Right atrium auricular region (tissue), 2 donors: ENCODE measurements at places on chromosomes 16 and 17. TPM values are rescaled to one million over a fixed set of nuclear protein-coding genes. Genes with fewer than 3 reads are reported as not detected.

KCNH6 gene
- not detected for total RNA-seq

ACSM5 gene
- total RNA-seq, result 1.7 TPM

GNAO1 gene
- total RNA-seq, result 43.1 TPM

CCDC43 gene
- 18.8 TPM for total RNA-seq

PRR35 gene
- total RNA-seq, result not detected

KRTAP4-3 gene
- not detected for total RNA-seq

ZNHIT3 gene
- 16.4 TPM for total RNA-seq

- H3K4me3 ChIP-seq, result no peak overlapping the region
- H3K27ac ChIP-seq, result no peak overlapping the region
- no peaks in the 10 kb centered on the region for H3K36me3 ChIP-seq
- no peaks in the 10 kb centered on the region for H3K27me3 ChIP-seq
- peaks cover 11% of the 10 kb centered on the region for H3K4me1 ChIP-seq
Measured at GRCh38 chr17:47644324-47644723, 5.4 kb upstream of the KPNB1 start.

DNA sequence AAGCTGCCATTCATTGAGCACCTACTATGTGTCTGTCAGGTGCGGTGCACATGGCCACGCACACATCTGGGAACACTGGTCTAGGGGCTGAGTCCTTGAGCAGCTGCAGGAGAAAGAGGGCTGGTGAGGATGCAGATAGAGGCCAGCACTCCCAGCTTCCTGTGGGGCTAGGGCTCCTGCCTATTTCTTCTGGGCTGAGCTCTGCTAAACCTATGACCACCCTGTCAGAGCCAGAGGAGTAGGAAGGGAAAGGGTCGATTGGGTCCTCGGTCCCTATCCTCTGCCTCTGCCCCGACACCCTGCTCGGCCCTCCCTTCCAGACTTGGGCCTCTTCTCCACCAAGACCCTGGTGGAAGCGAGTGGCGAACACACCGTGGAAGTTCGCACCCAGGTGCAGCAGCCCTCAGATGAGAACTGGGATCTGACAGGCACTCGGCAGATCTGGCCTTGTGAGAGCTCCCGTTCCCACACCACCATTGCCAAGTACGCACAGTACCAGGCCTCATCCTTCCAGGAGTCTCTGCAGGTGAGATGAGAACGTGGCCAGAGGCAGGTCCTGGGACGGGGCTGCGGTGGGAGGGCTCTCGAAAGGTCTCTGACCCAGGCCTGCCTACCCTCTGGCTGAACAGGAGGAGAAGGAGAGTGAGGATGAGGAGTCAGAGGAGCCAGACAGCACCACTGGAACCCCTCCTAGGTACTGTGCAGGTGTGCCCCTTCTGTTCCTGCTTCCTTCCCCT lies 4.0 kb upstream of the TMEM88 start:
- DNase-seq, result no peak
- no peaks in the 10 kb centered on the region for H3K4me1 ChIP-seq
- H3K27ac ChIP-seq, result peak overlapping the region; percentile 11
- H3K36me3 ChIP-seq, result peaks cover 66% of the 10 kb centered on the region

GRCh38 chr16:89200850-89201411 lies 594 bp upstream of the SLC22A31 start:
- H3K4me3 ChIP-seq, result peak overlapping the region; percentile 45
- H3K4me1 ChIP-seq, result no peaks in the 10 kb centered on the region
- no peaks in the 10 kb centered on the region for H3K36me3 ChIP-seq
- no peak overlapping the region for H3K27ac ChIP-seq
- H3K27me3 ChIP-seq, result peaks cover 20% of the 10 kb centered on the region

- no peak overlapping the region for H3K27ac ChIP-seq
- no peaks in the 10 kb centered on the region for H3K36me3 ChIP-seq
- H3K4me3 ChIP-seq, result no peak overlapping the region
- no peaks in the 10 kb centered on the region for H3K27me3 ChIP-seq
- H3K4me1 ChIP-seq, result no peaks in the 10 kb centered on the region
- DNase-seq, result no peak
Measured at GRCh38 chr16:27639561-27640276, 89.8 kb downstream of the KATNIP start.

- no peak overlapping the region for H3K27ac ChIP-seq
- no peaks in the 10 kb centered on the region for H3K36me3 ChIP-seq
- no peak for DNase-seq
- no peak overlapping the region for H3K4me3 ChIP-seq
Measured at GRCh38 chr17:82346342-82347300, 12.4 kb upstream of the TEX19 start.

- H3K36me3 ChIP-seq, result no peaks in the 10 kb centered on the region
- no peak for DNase-seq
- no peaks in the 10 kb centered on the region for H3K27me3 ChIP-seq
- H3K27ac ChIP-seq, result no peak overlapping the region
- peaks cover 21% of the 10 kb centered on the region for H3K4me1 ChIP-seq
Measured at GRCh38 chr16:73011926-73012325, 36.0 kb downstream of the ZFHX3 start.

- no peak for DNase-seq
- no peaks in the 10 kb centered on the region for H3K27me3 ChIP-seq
- peaks cover 22% of the 10 kb centered on the region for H3K4me1 ChIP-seq
- peaks cover 10% of the 10 kb centered on the region for H3K36me3 ChIP-seq
Measured at GRCh38 chr17:1829216-1829591, 498 bp downstream of the SMYD4 start.

- no peaks in the 10 kb centered on the region for H3K27me3 ChIP-seq
- peaks cover 63% of the 10 kb centered on the region for H3K4me1 ChIP-seq
- no peak for DNase-seq
- peak overlapping the region; percentile 68 for H3K4me3 ChIP-seq
- H3K36me3 ChIP-seq, result no peaks in the 10 kb centered on the region
Measured at GRCh38 chr17:82229698-82230608, 1.1 kb downstream of the SLC16A3 start.

GRCh38 chr17:6380915-6381438 lies 53.9 kb downstream of the AIPL1 start:
- H3K27me3 ChIP-seq, result no peaks in the 10 kb centered on the region
- H3K27ac ChIP-seq, result no peak overlapping the region
- H3K4me3 ChIP-seq, result no peak overlapping the region
- DNase-seq, result no peak

- H3K4me3 ChIP-seq, result no peak overlapping the region
- no peak for DNase-seq
- H3K36me3 ChIP-seq, result no peaks in the 10 kb centered on the region
- peaks cover 48% of the 10 kb centered on the region for H3K4me1 ChIP-seq
- H3K27ac ChIP-seq, result no peak overlapping the region
Measured at GRCh38 chr17:57524839-57525568, 220.1 kb downstream of the CCDC182 start.

DNA sequence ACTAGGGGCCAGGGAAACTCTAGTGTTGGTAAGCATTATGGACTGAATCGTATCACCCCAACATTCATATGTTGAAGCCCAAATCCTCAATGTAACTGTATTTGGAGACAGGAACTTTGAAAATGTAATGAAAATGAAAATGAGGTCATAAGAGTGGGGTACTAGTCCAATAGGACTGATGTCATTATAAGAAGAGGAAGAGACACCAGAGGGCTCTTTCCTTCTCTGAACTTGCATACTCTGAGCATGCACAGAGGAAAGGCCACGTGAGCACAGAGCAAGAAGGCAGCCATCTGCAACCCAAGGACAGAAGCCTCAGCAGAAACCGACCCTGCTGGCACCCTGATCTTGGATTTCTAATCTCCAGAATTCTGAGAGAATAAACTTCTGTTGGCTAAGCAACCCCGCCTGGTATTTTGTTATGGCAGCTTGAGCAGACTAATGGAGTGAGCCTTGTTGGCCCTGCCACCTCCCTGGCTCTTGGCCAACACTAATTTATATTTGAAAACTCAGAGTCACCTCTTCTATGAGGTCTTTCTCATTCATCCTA lies 273.4 kb downstream of the NTN1 start:
- H3K4me1 ChIP-seq, result peaks cover 9% of the 10 kb centered on the region
- H3K27me3 ChIP-seq, result no peaks in the 10 kb centered on the region
- no peak for DNase-seq
- no peak overlapping the region for H3K4me3 ChIP-seq

DNA sequence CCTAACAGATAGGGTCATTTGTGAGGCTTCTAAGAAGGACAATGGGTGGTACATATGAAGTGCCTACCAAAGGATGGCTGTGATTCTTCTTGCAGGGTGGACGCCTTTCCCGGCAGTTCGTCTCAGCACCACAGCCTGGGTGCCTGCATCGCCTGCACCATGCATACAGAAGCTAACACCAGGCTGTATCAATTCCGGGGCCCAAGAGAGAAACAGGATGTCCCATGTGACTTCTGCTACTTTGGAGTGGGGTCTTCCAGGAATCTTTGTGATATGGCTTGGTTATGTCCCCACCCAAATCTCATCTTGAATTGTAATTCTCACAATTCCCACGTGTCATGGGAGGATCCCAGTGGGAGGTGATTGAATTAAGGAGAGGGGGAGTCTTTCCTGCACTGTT lies 251.6 kb upstream of the TNRC6C start:
- H3K27me3 ChIP-seq, result no peaks in the 10 kb centered on the region
- no peaks in the 10 kb centered on the region for H3K4me1 ChIP-seq
- no peaks in the 10 kb centered on the region for H3K36me3 ChIP-seq
- no peak for DNase-seq
- H3K27ac ChIP-seq, result no peak overlapping the region

GRCh38 chr17:55420067-55420775 lies 1.4 kb downstream of the MMD start:
- no peak for DNase-seq
- H3K27me3 ChIP-seq, result no peaks in the 10 kb centered on the region
- H3K4me1 ChIP-seq, result no peaks in the 10 kb centered on the region
- H3K36me3 ChIP-seq, result no peaks in the 10 kb centered on the region
- peak overlapping the region; percentile 92 for H3K27ac ChIP-seq
- H3K4me3 ChIP-seq, result peak overlapping the region; percentile 98

- no peak overlapping the region for H3K4me3 ChIP-seq
- H3K4me1 ChIP-seq, result peaks cover 7% of the 10 kb centered on the region
- DNase-seq, result no peak
- no peak overlapping the region for H3K27ac ChIP-seq
- H3K27me3 ChIP-seq, result no peaks in the 10 kb centered on the region
Measured at GRCh38 chr16:2698103-2698870, 16.0 kb downstream of the KCTD5 start.

DNA sequence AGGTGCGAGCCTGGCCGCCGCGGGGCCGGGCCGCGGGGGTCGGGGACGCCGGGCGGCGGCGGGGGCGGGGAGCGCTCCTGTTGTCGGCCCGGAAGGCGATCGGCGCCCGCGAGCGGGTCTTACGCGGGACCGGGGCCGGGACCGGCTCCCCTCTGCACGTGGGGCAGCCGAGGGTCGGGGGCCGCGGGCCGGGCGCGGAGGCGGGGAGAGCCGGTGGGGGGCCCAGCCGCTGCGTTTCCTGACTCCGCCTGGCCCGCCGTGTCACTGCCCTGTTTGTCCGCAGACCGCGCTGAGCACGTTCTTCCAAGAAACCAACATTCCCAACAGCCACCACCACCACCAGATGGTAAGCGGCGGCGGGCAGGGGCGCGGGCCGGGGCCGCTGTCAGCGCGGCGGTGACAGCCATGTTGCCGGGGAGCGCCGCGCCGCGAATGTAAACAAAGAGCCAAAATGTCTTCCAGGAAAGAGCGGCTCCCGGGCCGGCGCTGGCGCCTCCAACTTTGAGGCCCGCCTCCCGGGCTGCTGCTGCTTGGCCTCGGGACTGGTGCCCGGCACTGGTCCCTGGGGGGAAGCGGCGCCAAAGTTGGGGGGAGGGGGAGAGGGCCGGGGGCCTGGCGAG lies 586 bp downstream of the UBALD2 start:
- no peak for DNase-seq
- peak overlapping the region; percentile 95 for H3K27ac ChIP-seq
- peaks cover 61% of the 10 kb centered on the region for H3K4me1 ChIP-seq
- peaks cover 8% of the 10 kb centered on the region for H3K36me3 ChIP-seq

DNA sequence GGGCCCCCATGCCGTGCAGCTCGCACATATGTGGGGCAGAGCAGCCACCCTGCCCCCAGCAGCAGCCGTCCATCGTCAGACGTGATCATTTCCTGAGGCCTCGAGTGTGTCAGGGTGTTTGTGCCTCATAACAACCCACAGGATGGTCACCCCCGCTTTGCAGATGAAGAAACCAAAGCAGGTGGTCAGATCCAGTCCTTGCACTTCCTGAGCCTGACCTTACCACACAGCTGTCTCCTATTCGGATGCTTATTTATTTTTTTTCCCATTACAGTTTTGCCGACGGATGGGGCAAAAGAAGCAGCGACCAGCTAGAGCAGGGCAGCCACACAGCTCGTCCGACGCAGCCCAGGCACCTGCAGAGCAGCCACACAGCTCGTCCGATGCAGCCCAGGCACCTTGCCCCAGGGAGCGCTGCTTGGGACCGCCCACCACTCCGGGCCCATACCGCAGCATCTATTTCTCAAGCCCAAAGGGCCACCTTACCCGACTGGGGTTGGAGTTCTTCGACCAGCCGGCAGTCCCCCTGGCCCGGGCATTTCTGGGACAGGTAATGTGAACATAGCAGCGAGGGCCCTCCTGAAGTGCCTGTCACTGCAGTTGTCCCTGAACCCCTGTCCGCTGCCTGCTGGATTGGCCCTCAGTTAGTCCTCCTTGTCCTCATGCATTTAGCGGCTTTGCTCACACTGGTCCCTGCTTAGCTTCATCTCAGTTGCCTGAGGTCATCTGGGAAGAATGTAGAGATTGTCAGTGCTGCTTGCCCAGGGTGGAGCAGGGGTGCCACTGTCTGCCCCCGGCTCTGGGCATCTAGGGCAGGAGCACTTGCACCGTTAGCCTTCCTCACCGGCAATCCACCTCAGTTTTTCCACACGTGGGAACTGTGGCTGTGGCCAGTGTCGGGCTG lies 1.4 kb downstream of the MPG start:
- peaks cover 10% of the 10 kb centered on the region for H3K36me3 ChIP-seq
- H3K27ac ChIP-seq, result peak overlapping the region; percentile 90
- no peaks in the 10 kb centered on the region for H3K27me3 ChIP-seq
- peaks cover 71% of the 10 kb centered on the region for H3K4me1 ChIP-seq

GRCh38 chr17:32356750-32357149 lies 6.8 kb downstream of the ZNF207 start:
- no peak overlapping the region for H3K27ac ChIP-seq
- no peak for DNase-seq
- no peak overlapping the region for H3K4me3 ChIP-seq
- no peaks in the 10 kb centered on the region for H3K4me1 ChIP-seq
- no peaks in the 10 kb centered on the region for H3K27me3 ChIP-seq
- H3K36me3 ChIP-seq, result peaks cover 77% of the 10 kb centered on the region

- H3K4me3 ChIP-seq, result no peak overlapping the region
- H3K36me3 ChIP-seq, result no peaks in the 10 kb centered on the region
- H3K4me1 ChIP-seq, result no peaks in the 10 kb centered on the region
- H3K27ac ChIP-seq, result no peak overlapping the region
- DNase-seq, result no peak
Measured at GRCh38 chr17:36778448-36778847, 158.8 kb upstream of the LHX1 start.

DNA sequence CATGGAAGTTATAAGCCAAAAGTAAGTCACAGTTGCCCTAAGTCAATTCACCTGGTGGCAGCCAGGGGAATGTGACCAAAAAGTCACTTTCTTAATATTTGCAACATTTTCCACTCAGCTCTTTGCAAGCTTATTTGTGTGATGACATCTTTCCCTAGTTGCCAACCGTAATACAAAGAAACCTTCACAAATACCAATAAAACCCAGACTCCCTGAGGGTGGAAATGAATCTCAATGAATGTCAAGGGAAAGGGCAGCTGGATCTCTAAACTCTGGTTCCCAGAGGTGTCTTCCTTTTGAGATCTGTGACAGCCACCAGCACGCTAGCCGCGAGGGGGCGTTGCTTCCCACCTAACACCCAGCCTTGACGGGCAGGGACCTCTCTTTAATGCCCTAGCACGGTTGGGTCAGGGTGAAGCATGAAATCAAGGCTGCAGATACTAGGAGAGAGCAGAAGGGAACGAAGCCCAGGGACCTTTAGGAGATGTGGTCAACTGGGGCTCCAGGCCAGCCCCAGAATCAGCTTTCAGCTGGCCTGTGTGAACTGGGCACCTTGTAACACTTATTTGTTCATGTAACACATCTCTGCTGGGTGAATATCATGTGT lies 82.2 kb downstream of the CMC2 start:
- no peaks in the 10 kb centered on the region for H3K27me3 ChIP-seq
- DNase-seq, result no peak
- no peak overlapping the region for H3K27ac ChIP-seq
- H3K36me3 ChIP-seq, result no peaks in the 10 kb centered on the region
- no peaks in the 10 kb centered on the region for H3K4me1 ChIP-seq
- H3K4me3 ChIP-seq, result no peak overlapping the region
